ENCODE measurements at places on chromosomes 6 and 20. TPM values are rescaled to one million over a fixed set of nuclear protein-coding genes. Genes with fewer than 3 reads are reported as not detected.

Gene PPP2R5D
- 33.6 TPM for total RNA-seq

Gene BMP5
- not detected for total RNA-seq

Gene IP6K3
- 1.1 TPM for total RNA-seq

Gene GRM4
- 0.30 TPM for total RNA-seq

Gene HLA-DMA
- total RNA-seq = 0.78 TPM

Gene TCF15
- total RNA-seq = not detected

Gene IPCEF1
- total RNA-seq = not detected

Gene ARMC12
- total RNA-seq = 0.42 TPM

Gene OTOR
- total RNA-seq = not detected

Gene ZNF165
- total RNA-seq = 0.30 TPM

Gene BPIFB6
- total RNA-seq = not detected

Gene XKR7
- not detected for total RNA-seq

Gene NKX2-2
- total RNA-seq = not detected

Gene DLL1
- total RNA-seq = under 0.01 TPM

Gene ID4
- 2.4 TPM for total RNA-seq

Gene CNR1
- total RNA-seq = not detected

Gene SAYSD1
- total RNA-seq = 5.3 TPM

Gene SAPCD1
- total RNA-seq = 1.2 TPM

Gene BMP6
- 2.1 TPM for total RNA-seq

Gene KCNK15
- total RNA-seq = 0.09 TPM

Gene RAE1
- 33.6 TPM for total RNA-seq

Gene UBE2C
- 2.1 TPM for total RNA-seq

Gene PPIL6
- 2.9 TPM for total RNA-seq

Gene CGA
- total RNA-seq = not detected

Gene AGER
- total RNA-seq = not detected

Gene MYLK4
- total RNA-seq = 0.30 TPM

Gene CLVS2
- total RNA-seq = under 0.01 TPM

Gene CDH4
- total RNA-seq = 4.1 TPM

Gene TFAP2C
- not detected for total RNA-seq

Gene NFKBIE
- total RNA-seq = 5.6 TPM

Gene STK4
- total RNA-seq = 27.9 TPM

Gene CD93
- total RNA-seq = 0.69 TPM

Gene SGK1
- total RNA-seq = 104 TPM

Gene BTN3A1
- 47.1 TPM for total RNA-seq

Gene MTFR2
- total RNA-seq = 0.30 TPM

Gene PRDM13
- total RNA-seq = not detected

Gene GPLD1
- 0.32 TPM for total RNA-seq

Gene ADGRF1
- total RNA-seq = not detected

Gene BTN1A1
- not detected for total RNA-seq

Gene SLC17A2
- total RNA-seq = not detected

Gene IMPG1
- not detected for total RNA-seq

Gene METTL24
- total RNA-seq = not detected

Gene EPB41L1
- 39.8 TPM for total RNA-seq

Gene HIVEP1
- total RNA-seq = 20.4 TPM

Gene AK9
- total RNA-seq = 6.5 TPM

Gene GMPR
- total RNA-seq = 7.1 TPM

Gene SLC4A11
- 1.2 TPM for total RNA-seq

Gene LPIN3
- total RNA-seq = 7.0 TPM

Gene PAK5
- not detected for total RNA-seq

Gene ZBTB9
- total RNA-seq = 3.9 TPM

Gene CAGE1
- not detected for total RNA-seq

Gene TINAG
- not detected for total RNA-seq

Gene CRYBG1
- 3.6 TPM for total RNA-seq

Gene GABRR2
- total RNA-seq = under 0.01 TPM

Gene OOEP
- total RNA-seq = not detected

Gene DSP
- 9.2 TPM for total RNA-seq

Gene RNF182
- 0.30 TPM for total RNA-seq

Gene ANKRD66
- not detected for total RNA-seq

Measured in smooth muscle cell of the umbilical artery (primary cell).